ENCODE measurements at places on chromosomes 5 and 9.

DNA sequence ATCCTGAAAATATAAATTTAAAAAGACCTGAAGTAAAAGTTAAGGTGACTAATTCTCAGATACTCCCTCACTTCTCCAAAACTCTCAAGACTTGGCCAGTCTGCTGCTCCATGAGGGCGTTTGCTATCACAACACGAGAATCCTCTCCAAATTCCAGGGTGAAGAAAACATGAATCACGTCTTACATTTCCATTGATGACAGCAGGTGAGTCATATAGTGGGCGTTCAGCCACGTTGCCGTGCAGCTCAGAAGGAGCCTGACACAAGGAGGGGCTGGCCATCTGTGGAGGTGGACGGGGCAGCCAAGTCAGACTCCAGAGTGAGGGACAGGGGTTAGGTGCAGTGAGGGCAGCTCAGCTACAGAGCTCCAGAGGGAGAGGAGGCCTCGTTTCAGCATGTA lies 555.1 kb upstream of the ADAMTS16 start:
- DNase-seq = no peak

- DNase-seq = no peak
These were observed 1.6 kb downstream of the ANXA2R start for GRCh38 chr5:43038496-43038989.

DNA sequence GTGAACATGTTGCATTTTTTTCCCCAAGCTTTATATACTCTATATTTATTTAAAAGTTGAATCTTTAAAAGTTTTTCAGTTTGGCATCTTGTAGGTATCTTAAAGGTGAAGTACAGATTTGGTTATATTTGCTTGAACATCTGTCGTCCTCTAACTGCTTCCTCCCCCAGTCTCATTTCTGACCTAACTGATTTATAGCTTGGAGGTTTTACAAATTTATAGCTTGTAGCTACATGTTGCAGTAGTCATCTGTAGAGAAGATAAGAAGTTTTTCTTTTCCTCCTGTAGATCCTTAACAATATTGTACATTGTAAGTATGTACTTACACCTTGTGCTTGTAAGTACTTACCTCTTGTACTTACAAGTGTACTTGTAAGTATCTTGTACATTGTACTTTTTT lies 31.0 kb upstream of the ROPN1L start:
- no peak for DNase-seq

DNA sequence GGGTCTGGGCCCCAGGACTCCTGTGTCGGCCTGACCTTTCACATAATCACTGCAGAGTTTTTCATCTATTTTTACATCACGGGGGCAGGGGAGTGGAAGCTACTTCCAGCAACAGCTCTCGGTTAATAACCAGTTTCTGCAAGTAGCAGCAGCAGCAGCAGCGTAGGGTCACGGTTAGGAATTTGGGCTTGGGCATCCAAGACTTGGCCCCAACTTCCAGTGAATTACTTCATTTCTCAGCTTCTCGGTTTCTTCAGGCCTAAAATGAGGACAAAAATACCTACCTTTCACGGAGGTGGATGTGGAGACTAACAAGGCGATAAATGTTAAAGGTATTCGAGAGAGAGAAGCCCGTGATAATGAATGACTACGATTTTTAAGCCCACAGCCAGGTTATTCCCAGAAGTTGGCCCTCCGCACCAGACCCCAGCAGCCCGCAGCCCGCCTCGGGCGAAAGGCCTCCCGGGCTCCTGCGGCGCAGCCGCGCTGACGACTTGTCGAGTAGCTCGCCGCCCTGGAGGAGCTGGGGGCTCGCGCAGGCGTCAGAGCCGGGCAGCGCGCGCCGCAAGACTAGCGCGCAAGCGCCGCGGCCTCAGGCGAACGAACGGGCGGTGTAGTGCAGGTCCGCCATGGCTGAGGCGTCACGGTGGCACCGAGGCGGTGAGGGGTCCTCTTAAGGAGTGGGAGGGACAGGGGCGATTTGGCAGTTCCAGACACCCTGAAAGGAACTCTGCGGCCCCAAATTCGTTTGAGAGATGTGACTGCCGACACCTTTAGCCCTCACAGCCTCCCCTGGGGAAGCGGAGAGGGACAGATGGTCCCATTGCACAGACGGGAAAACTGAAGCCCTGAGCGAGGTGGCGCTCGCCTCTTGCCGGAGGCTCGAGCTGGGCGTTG lies at the start of gene PKD2L2:
TSS of gene PKD2L2 (plus strand) at position 595 of the 897 bp plus-strand sequence. CDS start at position 630, 35 bp downstream.
- DNase-seq = peak; percentile 73

- no peak for DNase-seq
These were observed 9.8 kb downstream of the FAT2 start for GRCh38 chr5:151581347-151581746.

DNA sequence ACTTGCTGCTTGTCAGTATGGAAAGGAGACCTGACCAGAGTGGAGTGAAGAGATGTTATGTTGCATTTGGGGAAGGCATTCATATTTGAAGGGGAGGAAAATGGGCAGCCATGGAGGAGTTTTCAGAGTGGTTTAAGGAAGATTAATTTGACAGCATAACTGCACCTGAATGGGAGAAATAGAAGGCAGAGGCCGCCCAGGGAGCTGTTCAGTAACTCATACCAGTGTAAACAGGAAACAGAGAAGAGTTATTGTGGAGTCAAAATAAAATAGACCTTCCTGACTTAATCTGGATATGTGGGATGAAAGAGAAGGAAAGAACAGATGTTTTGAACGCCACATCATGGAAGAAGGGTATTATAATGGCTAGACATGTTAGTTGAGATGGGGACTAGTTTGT lies 13.4 kb downstream of the SLC44A1 start:
- no peak for DNase-seq

DNA sequence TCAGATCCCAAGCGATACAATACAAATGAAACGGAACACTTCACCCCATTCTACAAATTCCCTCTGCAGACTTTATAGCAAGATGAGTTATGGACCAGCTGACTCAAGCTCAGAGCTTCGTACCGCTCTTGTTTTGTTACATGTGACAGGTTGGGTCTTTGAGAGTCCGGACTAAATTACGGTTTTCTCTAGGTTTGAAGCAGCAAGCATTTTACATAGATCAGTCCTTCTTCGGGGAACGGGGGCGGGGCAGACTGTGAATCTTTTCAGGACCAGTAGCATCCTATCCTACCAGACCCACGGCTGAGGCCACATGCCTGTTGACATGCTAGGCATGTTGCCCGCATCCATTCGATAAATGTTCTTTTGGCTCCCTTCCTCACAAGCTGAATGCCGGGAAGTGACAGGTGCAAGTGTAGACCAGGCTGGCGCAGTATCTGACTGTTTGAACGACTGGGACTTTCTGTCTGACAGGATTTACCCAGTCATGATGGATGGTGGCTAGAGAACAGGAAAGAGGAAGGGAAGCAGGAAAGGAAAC lies 811.0 kb upstream of the GRAMD2B start:
- DNase-seq = no peak

- DNase-seq = no peak
These were observed 324.6 kb downstream of the TMEM232 start for GRCh38 chr5:110401881-110402280.

DNA sequence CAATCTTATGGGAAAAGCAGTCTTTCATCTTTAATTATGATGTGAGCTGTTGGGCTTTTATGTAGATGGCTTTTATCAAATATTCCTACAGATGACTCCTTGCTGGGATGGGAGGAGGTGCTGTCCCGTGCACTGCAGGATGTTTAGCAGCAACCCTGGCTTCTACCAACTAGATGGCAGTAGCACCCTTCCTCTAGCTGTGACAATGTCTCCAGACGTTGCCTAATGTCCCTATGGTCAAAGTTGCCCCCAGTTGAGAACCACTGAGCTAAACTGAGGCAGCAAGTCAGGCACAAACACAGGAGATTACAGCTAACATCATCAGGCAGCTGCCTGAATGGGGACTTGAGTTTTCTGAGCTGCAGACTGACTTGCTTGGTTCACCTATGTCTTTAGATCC lies 401.9 kb upstream of the PDE4D start:
- DNase-seq = no peak

GRCh38 chr5:181189962-181190710 lies 14.9 kb downstream of the TRIM7 start:
- no peak for DNase-seq

GRCh38 chr5:111774525-111774924 lies 17.5 kb upstream of the NREP start:
- no peak for DNase-seq

- no peak for DNase-seq
These were observed 27.4 kb upstream of the FAM120AOS start for GRCh38 chr9:93480728-93481324.

DNA sequence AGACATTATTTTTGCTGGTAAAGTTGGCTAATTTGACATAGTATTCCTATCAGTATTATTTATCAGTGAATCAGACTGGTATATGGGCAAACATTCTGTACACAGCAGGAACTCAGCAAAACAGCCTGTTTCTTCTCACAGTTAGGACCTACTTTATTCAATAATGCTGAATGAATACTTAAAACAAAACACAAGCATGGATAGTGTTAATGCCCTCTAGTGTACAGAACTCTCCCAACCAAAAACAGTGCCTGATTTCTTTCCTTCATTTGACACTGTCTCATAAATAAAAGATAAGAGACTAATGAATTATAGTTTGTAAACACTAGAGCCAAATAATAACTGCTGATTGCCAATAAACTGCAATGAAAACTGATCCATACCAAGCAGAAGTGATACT lies 1113.3 kb downstream of the PTPRD start:
- DNase-seq = no peak

DNA sequence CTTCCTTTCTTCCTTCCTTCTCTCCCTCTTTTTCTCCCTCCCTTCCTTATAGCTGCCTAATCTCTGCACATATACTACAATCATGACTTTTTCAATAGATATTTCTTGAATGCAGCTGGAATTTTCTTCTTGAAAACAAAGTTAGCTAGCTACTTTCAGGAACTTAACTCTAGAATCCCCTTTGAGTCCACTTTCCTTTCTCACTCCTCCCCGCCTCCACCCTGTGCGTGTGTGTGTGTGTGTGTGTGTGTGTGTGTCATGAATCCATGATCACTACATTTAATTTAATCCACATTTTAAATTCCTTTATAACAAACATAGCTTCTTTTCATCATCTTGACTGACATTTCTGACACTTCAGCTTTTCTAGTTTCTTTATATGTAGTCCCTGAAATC lies 167.5 kb upstream of the KLF9 start:
- DNase-seq = no peak

DNA sequence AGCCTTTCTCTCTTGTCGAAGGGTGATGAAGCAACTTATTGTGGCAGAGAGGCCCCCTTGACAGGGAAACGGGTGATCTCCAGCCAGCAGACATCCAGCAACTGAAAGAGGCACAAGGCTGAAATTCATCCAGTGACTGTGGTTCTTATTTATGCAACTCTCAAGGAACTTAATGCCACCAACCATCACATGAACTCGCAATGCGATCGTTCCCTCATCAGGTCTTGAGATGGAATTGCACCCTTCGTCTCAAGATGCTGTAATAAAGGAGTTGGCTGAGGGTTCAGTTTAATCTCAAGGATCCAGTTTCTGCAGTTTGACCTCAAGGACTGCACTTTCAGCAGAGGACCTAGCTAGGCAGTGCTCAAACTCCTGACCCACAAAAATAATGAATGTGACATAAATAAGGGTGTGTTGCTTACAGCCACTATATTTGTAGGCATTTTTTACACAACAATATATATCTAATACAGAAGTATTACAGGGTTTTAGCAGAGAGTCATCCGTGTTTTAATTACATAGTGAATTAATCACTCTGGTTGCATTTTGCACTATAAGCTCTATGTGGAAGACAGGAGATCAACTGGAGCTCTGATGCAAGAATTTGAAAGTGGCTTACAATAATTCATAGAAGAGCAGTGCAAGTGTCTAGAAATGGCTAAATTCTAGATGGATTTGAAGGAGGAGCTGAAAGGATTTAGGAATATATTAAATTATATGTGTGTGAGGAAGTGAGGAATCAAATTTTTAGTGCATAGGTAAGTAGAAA lies 957.8 kb upstream of the CTNND2 start:
- no peak for DNase-seq

GRCh38 chr9:131449276-131449675 lies 53.4 kb upstream of the POMT1 start:
- no peak for DNase-seq

DNA sequence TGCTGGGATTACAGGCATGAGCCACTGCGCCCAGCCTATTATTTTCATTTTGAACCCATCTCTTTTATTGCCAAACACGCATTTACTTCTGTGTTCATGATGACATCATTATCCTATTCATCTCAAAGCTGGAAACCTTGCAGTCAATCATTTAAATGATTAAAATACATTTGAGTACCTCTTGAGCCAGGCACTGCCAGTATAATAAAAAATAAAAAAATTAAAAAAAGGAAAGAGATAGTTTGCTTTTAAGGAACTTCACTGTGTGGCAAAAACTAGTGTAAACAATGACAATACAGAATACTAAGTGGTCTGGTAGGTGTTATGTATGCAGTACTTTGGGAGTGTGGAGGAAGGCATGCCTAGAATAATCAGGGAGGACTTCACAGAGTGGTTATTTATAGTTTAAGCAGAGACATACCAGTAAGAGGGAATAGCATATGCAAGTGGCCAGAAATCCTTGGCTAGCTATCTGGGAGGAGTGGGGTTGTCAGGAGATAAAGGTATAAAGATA lies 8.6 kb downstream of the NSD1 start:
- DNase-seq = no peak

GRCh38 chr9:30774326-30774725 lies 1610.1 kb upstream of the ACO1 start:
- DNase-seq = no peak

DNA sequence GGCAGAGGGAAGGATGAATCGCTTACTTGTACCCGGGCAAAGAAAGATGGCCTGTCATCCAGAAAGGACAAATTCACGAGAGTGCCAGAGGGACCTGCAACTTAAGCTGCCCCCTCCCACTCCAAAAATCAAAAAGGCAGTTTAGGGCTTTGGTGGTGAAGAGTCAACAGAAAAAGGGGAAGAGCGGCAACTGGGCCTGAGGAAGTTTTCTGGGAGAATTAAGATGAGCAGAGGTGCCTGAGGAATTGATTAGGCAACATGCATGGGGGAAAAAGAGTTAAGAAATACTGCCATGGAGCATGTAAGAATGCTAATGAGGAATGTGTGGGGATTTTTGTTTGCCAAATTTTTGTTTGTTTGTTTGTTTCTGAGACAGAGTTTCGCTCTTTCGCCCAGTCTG lies 1.8 kb upstream of the ACTL7B start:
- DNase-seq = no peak

DNA sequence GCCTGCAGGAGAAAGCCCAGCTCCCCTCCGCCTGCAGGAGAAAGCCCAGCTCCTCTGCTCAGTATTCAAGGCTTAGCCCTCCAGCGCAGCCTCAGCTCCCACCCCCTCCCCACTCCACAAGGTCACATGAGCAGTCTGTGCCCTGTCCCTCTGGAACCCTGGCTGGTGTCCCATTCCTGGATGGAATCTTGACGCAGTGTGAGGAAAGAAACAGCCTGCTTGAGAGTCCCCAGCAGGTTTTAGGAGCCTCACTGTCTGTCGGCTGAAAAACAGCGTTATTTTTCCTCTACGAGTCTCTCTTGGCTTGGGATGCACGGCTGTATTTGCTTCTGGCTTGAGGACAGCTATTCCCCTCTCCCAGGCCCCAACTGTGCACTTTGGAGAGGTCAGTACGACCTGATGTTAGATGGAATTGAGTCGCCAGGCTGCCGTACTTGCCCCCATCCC lies 210.1 kb upstream of the TRIM32 start:
- no peak for DNase-seq

- no peak for DNase-seq
These were observed 502.6 kb upstream of the NMUR2 start for GRCh38 chr5:152907488-152908245.

- no peak for DNase-seq
These were observed 177.4 kb downstream of the SLC28A3 start for GRCh38 chr9:84163052-84163650.

- no peak for DNase-seq
These were observed 59.8 kb upstream of the COX7C start for GRCh38 chr5:86557920-86558319.

All from hematopoietic multipotent progenitor cell treated with erythropoietin and hydrocortisone succinate and interleukin-3 and kit ligand, for 15 days (in vitro differentiated cells).